ENCODE measurements at places on chromosomes 12 and 14.

DNA sequence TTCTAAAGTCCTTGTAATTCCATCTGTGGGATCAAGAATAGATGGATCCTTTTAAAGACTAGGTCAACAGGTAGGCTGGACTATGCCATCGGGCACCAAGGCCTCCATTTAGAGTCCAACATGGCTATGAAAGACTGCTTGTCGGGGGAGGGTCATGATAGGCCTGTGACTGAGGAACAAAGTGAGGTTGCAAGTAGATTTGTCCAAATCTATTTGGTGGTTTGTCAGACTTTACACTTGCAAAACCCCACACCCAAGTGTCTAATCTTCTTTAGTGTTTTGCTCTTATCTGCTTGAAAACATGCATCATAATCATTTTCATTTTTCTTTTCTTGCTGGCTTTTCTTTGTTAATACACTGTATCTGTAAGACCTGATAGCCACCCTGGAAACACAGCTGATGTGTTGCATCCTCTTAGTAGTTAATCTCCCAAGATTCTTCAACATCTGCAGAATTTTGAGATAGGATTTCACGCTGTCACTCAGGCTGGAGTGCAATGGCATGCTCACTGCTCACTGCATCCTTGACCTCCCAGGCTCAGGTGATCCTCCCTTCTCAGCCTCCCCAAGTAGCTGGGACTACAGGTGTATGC is 50.3 kb downstream of the TDP1 start:
- DNase-seq: no peak

DNA sequence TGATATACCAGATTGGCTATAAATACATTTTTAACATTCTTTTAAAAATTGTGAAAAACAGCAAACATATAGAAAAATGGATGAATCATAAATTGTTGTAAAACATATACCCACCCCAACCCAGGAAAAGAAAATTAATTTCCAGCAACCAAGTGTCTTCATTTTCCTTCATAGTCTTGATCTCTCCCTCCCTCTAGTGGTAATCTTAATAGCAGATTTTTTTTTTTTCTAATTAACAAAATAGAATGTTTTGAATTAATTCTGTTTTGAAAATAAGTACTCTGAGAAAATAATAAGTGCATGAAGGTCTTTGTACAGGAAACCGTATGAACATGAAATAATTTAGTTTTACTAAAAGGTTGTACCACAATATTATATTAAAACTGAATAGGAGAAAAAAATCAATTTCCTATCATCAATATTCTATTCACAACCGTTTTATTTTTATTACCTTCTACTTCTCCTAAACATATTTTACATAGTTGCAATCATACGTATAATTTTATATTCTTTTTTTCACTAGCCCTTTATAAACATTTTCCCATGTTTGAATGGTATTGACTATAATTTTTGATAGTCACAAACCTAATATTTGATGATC is 7.0 kb downstream of the ETNK1 start:
- DNase-seq: no peak

GRCh38 chr14:92794547-92794941 is 439 bp downstream of the GOLGA5 start:
- no peak for DNase-seq

DNA sequence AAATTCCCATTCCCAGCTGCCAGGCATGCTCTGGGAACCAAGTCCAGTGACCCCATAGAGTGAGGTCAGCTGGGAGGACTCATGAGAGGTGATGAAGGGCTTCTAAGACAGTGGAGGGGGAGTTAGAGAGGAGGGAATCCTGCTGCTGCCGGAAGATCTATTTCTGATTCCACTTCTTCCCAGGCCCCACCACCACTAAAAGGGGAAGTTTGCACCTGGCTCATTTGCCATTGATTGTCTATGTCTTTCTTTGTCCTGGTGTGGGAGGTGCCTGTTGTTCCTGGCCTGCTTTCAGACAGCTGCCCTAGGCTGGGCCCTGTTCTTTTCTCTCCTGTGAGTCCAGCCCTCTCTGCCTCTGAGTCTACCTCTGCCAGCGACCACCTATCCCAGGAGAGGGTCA is 3.0 kb upstream of the KRT6A start:
- no peak for DNase-seq

DNA sequence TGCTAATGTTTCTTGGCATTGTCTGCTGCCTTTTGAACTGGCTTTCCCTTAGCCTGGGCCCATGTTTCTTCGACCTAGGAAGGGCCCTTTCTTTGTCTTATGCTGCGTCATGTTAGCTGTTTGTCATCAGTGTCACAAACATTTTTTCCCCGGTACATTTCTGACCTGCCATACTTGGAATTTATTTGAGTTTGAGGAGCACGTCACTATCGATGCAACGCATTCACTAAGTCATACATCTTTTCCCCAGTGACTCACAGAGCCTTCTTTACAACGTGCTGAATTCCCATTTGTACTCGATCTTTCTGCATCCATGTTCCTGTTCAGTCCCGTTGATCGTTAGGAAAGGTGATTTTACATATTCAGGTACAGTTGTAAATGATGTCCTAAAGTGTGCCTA is 56.2 kb upstream of the MMP17 start:
- no peak for DNase-seq

DNA sequence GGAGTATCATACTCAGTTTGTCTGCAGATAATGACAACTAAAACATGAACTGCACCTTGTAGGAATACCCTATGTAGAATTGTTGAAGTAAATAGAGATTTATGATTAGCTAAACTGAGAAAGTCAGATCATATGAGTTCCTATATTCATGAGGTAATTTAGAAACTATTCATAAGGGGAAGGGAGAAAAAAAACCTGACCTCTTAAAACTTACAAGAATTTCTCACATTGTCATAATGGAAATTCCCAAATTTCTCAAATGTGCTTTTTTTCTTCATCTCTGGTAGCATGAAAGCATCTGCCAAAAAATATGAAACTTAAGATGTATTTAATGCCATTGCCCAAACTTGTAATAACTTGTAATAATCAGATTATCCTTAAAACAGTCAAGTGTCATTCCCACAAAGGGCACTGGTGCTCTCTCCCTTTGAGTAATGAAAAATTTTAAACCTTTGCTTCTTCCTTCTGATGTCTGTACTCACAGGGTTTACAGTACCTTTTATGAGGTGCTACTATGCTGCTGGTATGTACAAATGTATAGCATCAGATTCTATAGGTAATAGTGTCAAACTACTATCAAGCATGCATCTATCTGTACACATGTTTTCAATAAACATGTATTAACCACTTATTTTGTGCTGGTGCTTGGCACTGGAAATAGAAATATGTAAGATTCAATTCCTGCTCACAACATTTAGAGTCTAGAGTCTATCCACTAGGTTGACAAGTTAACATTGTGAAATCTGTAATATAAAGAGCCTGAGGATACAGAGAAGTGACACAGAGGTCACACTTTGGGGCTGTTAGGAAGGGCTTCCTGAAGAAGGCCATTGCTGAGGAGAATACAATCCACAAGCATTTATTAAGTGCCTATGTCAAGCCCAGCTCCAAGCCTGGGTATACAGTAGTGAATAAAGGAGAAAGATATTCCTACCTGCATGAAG is 17.4 kb upstream of the DRAM1 start:
- no peak for DNase-seq

DNA sequence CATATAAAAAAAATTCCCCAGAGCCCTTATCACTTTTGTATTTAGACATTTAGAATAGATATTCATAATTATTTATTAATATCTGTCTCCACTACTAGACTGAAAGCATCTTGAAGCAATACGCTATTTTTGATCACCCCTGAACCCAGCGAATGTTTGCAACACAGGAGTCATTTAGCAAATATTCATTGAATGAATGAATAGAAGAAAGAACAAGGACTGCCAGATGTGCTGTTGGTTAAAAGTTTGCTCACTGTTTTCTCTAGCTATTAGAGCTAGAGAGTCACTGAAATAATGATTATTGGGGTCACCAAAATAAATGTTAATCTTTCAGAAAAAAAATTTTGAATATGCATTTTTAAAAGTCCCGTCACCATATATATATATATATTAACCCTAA is 174.3 kb downstream of the ACSS3 start:
- no peak for DNase-seq

GRCh38 chr12:89707703-89708564 is 704 bp downstream of the ATP2B1 start:
- DNase-seq: peak; percentile 77

GRCh38 chr14:101709533-101709881 is 52.0 kb upstream of the PPP2R5C start:
- no peak for DNase-seq

- no peak for DNase-seq
Observed at GRCh38 chr14:62451221-62451620, 594.0 kb downstream of the KCNH5 start.

DNA sequence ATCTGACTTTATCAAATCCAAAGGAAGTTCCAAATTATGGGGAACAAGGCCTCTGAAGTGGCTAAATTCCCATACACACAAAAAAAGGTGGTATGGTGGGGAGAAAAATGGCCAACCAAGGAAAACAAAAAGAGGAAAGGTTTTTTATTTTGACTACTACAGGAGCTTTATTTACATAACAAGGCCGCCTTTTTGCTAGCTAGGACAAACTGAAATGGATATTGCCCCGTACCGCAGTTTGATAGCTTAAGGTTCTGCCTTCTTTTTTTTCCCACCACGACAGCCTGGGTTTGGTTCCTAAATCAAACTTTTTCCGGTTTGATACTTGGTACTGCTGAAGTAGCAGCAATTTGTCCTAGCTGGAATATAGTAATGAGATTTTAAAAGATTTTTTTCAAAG is 66.8 kb downstream of the COX16 start:
- no peak for DNase-seq

DNA sequence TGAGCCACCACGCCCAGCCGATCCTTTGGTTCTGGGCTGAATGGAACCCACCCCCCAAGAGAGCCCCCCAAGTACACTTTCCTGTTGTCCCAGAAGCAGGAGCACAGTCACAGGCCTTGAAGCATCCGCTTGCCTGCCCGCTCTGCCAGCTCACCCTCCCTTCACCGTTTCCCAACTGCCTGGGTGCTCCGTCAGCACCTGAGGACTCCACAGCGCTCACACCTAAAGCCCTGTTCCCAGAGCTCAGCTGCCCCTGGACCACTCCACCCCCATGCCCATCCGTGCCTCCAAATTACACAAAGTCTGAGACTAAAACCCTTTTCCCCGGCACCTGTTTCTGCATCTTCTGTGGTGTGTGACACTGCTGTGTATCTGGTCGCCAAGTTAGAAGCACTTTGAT is 44.3 kb upstream of the TRAF3 start:
- peak; percentile 58 for DNase-seq

DNA sequence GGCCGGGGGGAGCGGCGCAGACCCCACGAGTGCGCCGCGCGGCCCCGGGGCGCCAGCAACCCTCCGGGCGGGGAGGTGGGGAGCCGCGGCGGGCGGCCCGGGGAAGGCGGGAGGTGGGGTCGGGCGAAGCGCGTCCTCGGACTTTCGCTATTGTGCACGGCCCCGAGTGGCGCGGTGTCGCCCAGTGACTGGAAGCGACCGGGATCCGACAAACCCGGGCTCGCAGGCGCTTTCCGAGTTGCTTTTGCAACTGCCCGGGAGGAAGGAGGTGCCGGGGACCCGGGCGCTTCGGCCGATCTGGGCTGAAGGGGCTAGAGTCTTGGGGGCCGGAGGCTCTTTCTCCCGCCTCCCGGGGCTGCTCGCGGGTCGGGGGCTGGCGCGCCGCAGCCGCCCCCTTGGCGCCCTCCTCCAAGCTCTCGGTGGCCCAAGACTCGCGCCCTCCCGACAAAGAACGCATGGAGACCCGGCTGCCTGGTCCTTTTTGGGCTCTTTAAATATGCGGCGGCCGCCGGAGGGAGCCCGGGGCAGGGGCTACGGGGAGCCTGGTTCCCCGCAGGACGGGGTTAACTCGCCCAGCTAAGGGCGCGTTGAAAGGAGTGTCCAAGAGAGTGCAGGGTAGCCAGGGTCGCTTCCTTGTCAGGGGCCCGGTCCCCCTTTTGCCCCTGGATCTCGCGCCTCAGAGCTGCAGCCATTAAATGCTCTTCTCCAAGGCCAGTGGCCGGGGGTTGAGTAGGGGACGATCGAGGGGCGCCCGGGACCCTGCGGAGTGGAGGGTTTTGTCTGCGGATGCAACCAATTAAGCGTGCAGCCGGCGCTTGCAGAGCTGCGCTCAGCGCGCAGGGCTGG is 1.4 kb downstream of the HMGA2 start:
- DNase-seq: no peak

DNA sequence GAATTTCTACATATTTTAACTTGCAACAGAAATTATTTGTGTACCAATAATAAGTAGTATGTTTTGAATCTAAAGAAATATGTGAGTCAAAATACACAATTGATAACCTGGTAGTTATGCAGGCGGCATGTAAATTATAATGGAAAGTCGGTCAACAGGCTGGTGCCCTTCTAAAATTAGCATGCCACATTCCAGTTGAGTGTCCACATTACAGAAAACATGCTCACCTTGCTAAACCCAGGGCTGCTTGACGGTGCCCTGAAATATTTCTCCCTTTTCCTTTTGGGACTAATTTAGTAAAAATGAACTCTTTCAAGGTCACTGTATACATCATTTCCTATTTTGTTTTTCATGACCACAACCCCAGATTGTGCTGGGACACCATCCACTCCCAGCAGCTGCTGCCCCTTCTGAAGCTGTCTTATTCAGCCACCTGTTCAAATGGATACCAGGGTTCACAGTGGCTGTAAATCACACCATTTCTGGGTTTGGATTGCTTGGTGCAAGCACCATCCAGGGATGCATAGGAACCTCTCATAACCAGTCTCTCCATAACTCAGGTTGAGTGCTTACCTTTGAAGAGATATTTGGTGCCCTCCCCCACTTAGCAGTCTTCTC is 110.6 kb downstream of the ANO6 start:
- DNase-seq: no peak

- no peak for DNase-seq
Observed at GRCh38 chr14:51479584-51480325, 172.0 kb upstream of the FRMD6 start.

DNA sequence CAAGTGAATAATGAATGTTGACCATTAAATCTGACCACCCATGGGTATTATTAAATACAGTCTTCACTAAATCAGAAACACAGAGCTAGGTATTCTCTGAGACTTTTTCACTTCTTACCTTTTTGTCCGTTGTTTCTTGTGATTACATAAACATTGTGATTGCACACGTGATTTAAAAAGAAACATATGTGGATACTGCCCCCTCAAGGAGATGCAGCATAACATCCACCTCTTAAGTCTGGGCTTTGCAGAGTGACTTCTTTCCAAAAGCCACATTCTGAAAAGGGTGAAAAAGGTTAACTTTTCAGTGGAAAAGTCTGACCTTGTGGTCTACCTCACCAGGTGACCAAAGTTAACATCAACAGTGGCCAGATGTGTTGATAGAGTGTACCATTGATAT is 185.5 kb upstream of the FAR2 start:
- no peak for DNase-seq

Measured in cardiac septum (tissue), 1 donor.